SHP77 (cell line): ENCODE measurements at places on chromosomes 7 and 10.

- no peak for DNase-seq
These were observed 303.6 kb downstream of the MAGI2 start for GRCh38 chr7:79149831-79150230.

- DNase-seq, result no peak
These were observed 85.9 kb upstream of the GRB10 start for GRCh38 chr7:50868426-50869100.

DNA sequence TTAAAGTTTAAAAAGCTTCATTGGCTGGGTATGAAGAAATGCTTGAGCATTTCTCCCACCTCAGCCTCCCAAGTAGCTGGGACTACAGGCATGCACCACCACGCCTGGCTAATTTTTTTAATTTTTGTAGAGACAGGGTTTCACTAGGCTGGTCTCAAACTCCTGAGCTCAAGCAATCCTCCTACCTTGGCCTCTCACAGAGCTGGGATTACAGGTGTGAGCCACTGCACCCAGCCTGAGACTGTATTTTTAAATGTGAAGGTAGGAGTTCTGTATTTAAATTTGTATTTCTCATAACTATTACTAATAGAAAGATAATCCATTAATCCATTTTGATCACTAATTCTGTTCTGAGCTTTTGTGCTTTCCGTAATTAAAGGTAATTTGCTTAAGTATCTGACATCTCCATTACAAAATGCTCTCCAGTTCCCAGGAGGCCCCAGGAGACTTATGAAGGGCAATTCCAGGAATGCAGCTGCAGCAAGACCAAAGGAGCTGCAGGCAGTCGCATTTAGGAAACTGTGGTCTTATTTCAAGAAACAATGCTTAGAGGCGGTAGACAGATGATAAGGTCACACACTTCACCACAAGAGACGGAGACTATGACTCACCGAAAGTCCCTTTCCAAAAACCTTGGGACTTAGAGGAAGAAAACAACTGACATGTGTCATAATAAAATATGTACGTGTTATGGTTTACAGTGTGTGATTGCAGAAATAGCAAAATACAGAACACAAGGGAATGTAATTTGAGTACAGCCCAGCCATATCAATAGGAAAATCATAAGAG, 23.3 kb downstream of the YAE1 start:
- DNase-seq, result no peak

DNA sequence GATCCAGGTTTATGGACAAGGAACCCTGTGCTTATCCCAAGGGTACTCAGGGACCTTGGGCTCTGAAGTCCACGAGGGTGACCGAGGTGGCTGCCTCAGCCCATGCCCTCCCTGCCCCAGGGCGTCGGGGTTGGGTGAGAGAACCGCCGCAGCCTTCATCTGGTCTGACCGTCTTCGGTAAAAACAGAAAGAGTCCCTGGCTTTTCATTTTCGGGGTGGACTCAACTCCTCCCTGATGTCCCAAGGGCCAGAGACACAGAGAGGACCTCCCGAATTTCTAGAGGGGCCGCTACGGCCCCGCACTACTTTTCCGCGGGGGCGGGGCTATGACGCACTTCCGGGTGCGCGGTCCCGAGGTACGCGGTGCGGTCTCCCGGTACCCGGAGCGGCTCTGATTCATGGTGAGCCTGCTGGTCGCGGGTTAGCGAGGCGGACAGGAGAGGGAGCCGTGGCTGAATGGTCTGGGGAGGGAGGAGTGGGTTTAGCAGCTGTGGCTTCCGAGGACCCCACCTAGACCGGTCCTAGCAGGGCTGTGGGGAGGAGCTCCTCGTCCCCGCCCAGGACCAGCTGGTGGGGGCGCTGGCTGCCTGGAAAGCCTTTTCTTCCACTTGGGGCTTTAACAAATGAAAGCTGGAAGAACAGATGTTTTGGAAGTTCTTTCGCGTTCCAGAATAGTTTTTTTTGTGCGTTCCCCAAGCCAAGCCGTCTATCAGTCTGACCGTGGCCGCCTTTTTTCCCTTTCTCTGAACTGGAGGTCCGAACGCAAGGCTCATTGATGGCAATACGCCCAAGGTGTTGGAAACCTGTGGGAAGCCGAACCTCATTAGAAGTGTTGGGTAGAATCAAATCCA, at the start of gene ZSCAN21:
Gene ZSCAN21, plus strand, starts transcription at position 334 of the 851 bp plus-strand sequence. CDS start 7,233 bp downstream, outside the sequence.
- peak; percentile 65 for DNase-seq

DNA sequence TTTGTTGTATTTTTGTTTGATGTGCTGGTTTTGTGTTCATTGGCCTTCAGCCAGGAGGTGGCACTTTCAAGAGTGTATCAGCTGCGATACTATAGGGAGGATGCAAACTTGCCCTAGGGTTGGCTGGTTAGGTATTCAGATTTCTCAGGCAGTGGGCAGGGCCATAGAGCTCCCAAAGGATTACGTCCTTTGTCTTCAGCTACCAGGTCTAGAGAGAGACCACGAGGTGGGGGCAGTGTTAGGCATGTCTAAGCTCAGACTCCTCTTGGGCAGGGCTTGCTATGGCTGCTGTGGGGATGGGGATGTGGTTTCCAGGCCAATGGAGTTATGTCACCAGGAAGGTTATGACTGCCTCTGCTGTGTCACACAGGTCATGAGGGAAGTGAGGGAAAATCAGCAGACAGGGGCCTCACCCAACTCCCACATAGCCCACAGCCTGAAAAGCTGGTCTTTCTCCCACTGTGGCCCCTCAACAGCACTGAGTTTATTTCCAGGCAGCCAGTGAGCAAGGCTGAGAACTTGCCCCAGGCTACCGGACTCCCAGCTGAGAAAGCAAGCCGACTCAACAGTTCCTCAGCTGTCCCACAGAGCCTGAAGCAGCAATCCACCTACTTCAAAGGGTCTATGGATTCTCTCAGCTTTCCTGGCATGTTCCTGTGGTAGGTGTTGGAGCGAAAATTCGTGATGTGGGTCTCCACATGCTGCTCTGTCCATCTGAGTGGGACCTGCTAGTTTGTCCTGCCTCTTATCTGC, 227.4 kb upstream of the COBL start:
- DNase-seq, result peak; percentile 89

DNA sequence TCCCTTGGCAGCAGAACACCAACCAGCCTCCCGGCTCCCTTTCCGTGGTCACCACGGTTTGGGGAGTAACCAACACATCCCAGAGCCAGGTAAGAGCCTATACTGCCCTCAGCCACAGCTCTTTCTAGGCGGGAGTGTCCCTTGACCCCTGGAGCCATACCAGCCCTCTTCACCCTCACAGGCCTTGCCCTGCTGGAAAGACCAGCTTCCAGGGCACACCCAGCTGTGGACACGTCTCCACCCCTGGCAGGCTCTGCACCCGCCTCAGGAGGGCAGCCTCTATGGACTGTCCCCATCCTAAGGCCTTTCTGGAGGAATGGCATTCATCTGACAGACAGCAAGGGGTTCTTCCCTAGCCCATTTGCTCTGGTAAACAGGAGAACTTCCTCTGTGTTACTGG, 57.5 kb upstream of the PPIF start:
- no peak for DNase-seq

- DNase-seq, result no peak
These were observed 2.3 kb downstream of the MINPP1 start for GRCh38 chr10:87506956-87507355.

GRCh38 chr7:17095931-17096330, 202.5 kb upstream of the AHR start:
- DNase-seq, result no peak

GRCh38 chr10:30384701-30385201, 35.7 kb upstream of the MTPAP start:
- peak; percentile 8 for DNase-seq

DNA sequence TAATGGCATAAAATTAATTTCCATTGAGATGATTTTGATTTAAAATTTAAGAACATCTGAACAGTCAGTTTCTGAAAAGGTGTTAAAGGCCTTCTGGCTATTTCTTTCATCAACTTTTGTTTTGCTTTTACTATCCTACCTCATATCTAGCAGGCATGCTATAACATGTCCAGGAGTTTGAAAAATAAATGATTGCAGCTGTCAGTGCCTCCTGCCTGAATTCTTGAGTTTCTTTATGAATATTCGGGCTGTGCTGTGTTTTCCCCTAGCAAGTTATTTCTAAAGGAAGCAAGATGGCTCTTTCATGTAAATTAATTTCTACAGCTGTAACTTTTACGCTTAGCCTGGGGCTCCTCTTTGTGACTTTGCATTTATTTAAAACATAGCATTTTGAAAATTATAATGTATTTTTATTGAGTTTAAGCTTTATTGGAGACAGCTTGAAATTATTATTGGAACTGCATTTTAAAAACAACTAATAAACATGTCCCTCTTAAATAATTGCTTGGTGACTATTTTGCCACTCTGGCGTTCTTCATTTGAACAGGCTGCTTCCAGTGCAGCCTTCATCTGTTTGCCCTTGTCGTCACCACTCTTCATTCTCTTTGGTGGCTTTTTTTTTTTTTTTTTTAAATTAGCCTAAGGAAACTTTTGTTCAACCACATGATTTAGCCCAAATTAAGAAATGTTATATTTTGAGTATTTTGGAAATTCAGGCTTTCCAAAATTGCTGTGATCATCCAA, 1083.4 kb upstream of the LRRN3 start:
- DNase-seq, result no peak

GRCh38 chr7:87091487-87092066, 32.1 kb upstream of the ELAPOR2 start:
- DNase-seq, result no peak

DNA sequence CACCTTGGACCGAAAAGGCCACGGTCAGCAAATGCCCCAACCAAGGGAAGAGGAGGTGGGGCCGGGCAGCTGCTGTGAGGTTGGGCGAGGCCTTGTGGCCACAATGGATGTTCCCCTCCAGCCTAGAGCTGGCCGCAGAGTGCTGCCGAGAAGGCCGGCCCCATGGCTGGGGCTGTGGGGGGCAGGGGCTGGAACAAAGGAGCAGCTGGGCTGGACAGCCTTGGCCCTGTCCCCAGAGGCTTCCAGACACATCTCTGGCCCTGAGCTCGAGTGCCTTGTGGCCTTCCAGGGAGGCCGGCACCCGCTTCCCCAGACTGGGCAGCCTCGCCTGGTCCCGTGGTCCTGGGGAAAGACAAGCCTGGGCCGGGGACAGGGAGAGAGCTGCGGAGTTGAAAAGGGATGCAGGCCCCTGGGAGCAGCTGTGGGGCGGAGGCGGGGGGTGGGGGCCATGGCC, 88.0 kb downstream of the PDGFA start:
- no peak for DNase-seq

- peak; percentile 16 for DNase-seq
These were observed 6.0 kb downstream of the PARD3 start for GRCh38 chr10:34808801-34809745.

GRCh38 chr10:58704226-58704625, 191.6 kb downstream of the BICC1 start:
- DNase-seq, result no peak

GRCh38 chr7:74293577-74293908, 4.3 kb downstream of the CLIP2 start:
- no peak for DNase-seq

GRCh38 chr7:40828686-40829600, 694.1 kb downstream of the SUGCT start:
- DNase-seq, result no peak

DNA sequence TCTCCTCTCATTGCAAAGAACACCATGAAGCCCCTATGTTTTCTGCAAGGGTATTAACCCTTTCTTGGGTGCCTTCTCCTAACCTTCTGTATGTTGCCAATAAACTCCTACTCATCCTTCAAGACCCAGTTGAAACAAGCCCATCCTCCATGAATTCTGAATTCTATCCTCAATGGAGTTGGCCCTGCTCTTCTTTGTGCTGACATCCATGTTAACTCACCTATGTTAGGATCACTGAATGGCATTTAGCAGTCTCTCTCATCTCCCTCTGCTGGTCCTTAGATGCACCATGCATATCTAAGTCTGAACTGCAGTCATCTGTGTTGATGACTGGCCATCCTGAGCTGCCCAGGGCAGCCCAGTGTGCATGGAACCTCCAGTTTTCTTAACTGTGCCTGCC, 129.8 kb downstream of the BUB3 start:
- DNase-seq, result no peak

GRCh38 chr7:4028221-4028620, 653.9 kb upstream of the FOXK1 start:
- DNase-seq, result no peak
